ENCODE measurements at places on chromosomes 11 and 22.

- DNase-seq = no peak
Measured at GRCh38 chr11:111045407-111045803, 200.1 kb upstream of the POU2AF2 start.

GRCh38 chr22:48347311-48347710 lies 1480.4 kb downstream of the BRD1 start:
- DNase-seq = no peak

DNA sequence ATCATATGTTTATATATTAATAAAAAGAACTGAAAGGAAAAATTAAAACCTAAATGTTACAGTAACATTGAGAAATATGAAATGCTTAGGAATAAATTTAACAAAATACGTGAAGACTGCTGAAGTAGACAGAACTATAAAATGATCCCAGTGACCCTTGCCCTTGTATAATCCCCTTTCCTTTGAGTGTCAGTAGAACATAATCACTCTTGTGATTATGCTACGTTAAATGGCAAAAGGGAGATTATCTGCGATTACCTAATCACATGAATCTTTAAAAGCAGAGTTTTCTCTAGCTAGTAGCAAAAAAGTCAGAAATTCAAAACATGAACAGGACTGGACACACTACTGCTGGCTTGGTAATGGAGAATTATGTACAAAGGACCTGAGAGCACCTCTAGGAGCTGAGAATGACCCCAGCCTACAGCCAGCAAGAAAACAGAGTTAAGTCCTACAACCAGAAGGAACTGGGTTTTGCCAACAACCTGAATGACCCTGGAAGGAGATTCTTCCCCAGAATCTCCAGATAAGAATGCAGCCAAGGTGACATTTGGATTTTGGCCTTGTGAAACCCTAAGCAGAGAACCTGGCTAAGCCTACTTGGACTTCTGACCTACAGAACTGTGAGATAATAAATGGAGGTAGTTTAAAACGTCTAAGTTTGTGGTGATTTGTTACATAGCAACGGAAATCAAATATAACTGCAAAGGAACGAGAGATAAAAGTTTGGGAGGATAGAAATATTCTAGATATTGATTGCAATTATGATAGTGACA lies 157.2 kb downstream of the ATG16L2 start:
- no peak for DNase-seq

- DNase-seq = no peak
Measured at GRCh38 chr11:106186630-106187029, 109.2 kb downstream of the AASDHPPT start.

DNA sequence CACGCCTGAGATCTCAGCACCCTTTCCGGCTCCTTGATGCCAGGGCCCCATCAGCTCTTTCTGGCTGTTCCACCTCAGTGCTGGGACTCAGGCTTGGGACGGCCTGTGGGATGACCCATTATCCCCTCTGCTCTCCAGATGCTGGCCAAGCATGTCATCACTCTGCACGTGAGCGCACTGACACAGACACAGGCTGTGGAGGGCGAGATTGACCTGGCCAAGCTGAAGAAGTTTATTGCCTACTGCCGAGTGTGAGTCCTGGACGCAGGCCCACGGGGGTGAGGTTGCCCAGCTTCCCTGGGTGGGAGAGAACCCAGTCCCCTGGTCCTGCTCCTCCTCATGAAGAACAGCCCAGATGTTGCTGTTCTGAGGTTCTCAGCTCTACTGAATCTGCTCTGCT lies 17.7 kb downstream of the MCM5 start:
- no peak for DNase-seq

- no peak for DNase-seq
Measured at GRCh38 chr11:59898650-59899049, 20.1 kb downstream of the OOSP3 start.

DNA sequence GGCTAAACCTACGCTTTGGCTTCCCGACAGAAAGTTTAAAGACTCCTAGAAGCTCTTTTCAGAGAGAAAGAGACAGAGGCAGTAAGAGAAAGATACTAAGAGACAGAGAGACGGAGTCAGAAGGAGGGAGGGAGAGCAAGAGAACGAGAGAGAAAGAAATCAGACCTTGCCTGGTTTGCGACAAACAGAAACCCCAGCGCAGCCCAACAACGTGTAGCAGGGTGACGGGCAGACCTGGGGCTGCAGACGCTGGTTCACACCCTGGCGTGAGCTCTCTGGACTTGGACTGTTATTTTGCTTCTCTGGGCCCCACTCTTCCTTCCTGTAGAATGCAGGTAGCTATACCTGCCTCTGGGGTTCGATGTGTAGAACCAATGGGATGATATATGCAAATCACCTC lies 244.4 kb upstream of the SYN3 start:
- no peak for DNase-seq

- no peak for DNase-seq
Measured at GRCh38 chr11:77503006-77503405, 29.1 kb upstream of the PAK1 start.

DNA sequence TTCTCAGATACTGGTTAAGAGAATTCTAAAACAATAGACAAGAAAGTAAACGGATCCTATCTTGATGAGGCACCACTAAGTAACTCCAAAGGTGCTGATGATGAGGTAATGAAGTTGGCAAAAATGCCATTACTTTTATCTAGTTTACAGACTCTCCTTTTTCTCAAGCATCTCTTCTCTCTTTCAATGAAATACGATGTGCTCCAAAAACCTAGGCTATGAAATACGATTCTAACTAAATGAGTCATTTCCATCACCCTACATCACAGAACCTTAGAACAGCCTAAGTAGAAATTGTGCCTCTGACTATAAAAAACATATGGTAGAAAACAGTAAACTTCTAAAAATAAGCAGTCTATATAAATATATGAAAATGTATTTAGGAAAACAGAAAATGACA lies 58.9 kb upstream of the ARHGAP32 start:
- DNase-seq = no peak
